Activated T-cell treated with anti-CD3 and anti-CD28 coated beads, Interleukin-2, amount 50 U/mL, for 1 hour (primary cell): ENCODE measurements at places on chromosomes 7 and 10.
A peak's percentile ranks its signal among the peaks of the same experiment; 100 is the strongest.

GRCh38 chr10:91705948-91706670, 73.2 kb upstream of the PPP1R3C start:
- no peak for DNase-seq

- no peak for DNase-seq
Measured at GRCh38 chr7:106514881-106515280, 146.1 kb downstream of the CCDC71L start.

DNA sequence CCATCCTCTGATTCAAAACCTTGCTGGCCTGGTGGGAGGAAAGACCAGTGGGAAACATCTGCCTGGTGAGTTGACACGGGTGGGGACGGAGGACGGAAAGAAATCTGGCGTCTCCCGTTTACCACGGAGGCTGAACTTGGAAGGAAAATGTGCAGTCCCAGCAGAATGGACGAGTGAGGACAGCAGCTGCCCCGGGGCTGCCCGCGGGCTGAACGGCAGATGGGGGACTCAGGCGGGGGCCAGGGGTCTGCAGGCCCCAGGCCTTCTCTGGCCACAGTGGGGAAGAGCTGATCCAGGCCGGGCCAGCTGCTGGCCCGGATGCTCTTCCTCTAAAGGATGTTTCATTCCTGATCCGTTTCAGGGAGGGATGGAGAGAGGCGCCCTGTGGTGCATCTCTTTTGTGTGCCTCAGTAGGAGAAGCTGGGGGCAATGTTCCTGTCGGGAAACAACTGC, 147.5 kb upstream of the CHST15 start:
- DNase-seq, result no peak

DNA sequence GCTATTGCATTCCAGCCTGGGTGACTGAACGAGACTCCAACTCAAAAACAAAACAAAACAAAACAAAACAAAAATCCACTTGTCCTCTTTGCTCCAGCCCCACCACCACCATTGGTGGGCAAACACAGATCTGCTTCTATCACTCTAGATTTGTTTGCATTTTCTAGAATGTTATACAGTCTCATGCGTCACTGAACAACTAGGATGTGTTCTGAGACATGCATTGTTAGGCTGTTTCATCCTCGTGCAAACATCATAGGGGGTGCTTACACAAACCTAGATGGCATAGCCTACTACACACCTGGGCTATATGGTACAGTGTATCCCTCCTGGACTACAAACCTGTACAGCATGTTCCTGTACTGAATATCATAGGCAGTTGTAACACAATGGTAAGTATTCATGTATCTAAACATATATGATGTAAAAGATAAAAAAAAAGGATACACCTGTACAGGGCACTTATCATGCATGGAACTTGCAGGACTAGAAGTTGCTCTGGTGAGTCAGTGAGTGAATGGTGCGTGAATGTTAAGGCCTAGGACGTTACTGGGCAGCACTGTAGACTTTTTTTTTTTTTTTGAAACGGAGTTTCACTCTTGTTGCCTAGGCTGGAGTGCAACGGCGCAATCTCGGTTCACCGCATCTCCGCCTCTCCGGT, 45.3 kb downstream of the BTBD16 start:
- no peak for DNase-seq

DNA sequence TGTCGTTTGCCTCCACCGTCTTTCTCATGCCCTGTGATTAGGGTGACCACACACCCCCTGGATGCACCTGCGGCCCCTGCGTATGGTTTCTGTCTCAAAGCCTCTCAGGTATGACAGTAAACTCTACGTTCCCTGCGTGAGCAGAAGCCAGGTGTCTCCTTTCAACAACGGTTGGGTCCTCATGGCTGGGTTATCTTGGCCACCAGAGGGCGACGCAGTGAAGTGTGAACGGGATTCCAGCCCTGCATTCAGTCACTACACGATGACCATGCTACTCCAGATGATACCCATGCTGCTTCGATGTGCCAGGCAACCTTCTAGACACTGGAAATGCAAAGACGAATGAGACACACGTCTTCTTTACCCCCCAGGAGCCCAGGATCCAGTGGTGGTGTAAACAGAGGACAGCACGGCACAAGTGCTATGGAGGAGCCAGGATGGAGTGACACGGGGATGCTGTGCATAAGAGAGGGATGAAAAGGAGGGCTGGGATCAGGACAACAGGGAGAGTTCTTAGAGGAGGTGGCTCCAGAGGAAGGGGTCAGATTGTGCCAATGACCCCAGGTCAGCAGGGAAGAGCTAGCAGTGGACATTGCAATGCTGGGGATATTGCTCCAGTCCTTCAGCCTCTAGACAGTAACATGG, 228.1 kb upstream of the PFKP start:
- DNase-seq, result peak; percentile 20

DNA sequence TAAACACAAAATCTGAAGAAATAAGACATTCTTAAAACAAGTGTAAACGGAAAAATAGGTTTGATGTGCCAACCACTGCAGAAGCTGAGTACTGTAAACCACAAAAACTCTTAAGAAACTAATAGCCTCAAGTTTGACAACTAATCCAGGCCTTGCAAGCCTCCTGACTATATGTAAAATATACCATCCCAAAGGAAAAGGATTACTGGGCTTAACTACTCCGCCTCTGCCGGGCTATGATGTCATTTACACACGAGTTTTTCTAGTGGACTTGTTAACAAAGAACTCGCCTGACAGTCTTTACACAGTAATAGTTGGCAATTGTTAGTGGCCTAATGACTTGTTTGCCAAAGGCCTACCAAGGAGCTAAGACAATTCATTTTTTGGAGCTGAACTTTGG, 2.1 kb downstream of the KIF5B start:
- no peak for DNase-seq

GRCh38 chr7:102292813-102293798, 6.4 kb downstream of the SH2B2 start:
- DNase-seq, result no peak

DNA sequence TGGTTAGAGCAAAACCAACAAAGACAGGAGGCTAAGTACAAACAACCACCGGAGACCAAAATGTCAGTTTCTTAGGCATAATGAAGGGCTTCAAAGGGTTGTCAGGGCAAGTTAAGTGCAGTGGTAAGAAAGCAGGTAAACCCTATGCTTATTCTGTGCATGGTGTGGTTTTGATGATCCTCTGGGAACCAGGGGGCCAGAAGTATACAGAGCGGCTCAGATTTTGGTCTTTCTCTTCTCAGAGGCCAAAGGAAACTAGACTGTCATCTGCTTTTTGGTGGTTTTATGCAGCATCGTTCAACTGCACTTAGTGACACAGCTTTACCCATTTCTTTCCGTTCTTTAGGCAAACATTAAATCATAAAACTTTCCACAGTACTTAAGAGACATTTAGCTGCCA, 332.7 kb upstream of the CELF2 start:
- no peak for DNase-seq

DNA sequence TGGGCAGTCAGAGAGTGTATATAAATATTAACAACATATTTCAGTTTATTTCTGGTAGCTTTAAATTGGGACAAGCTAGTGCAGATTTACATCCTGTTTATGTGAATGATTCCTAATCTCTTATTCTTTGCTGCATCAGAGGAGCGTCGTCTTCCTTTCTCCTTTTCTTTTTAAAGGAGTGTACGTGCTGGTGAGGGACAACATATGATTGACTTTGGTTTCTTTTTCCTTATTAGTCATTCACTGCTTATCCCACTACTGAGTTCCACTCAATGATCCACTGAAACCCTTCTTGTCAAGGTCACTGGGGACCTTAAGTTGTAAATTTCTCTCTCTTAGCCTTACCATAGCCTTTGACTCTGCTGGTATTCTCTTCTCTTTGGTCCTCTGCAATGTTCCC, 116.3 kb downstream of the EXOC4 start:
- DNase-seq, result no peak

- no peak for DNase-seq
Measured at GRCh38 chr10:124219062-124219461, 125.7 kb upstream of the CHST15 start.
